Stimulated activated CD4-positive, alpha-beta T cell treated with anti-CD3 and anti-CD28 coated beads, Interleukin-4, amount 100 ng/mL, for 24 hours (primary cell): ENCODE measurements at places on chromosomes 7 and 10.
A peak's percentile ranks its signal among the peaks of the same experiment; 100 is the strongest.

GRCh38 chr7:109901926-109902325 lies 1189.0 kb upstream of the LRRN3 start:
- DNase-seq, result no peak

- DNase-seq, result no peak
Measured at GRCh38 chr7:38187794-38188440, 9.9 kb downstream of the STARD3NL start.

GRCh38 chr10:110207805-110208613 lies 604 bp downstream of the MXI1 start:
- DNase-seq, result peak; percentile 41

- DNase-seq, result no peak
Measured at GRCh38 chr7:12625836-12626235, 55.3 kb downstream of the SCIN start.

GRCh38 chr7:112937651-112938415 lies 147.6 kb upstream of the TMEM168 start:
- DNase-seq, result no peak
